ENCODE measurements at places on chromosomes 1 and 21. TPM values are rescaled to one million over a fixed set of nuclear protein-coding genes. Genes with fewer than 3 reads are reported as not detected.

DNA sequence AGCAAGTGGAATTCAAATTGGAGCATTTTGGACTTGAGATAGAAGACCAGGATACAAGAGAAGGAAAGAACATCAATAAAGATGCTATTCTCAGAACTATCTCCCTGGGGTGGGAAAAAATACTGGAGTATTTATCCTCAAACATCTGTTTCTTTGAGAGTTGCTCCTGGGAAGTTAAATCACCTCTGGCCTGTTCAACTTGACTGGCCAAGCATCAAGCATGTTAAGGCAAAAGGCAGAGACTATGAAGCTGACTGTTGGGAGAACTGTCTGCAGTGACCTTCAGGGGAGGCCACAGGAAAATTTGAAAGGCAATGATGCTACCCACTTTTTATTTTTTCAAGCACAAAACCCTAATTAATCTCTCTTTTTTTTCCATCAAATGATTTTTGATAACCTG, 239.0 kb downstream of the NTNG1 start:
- ATAC-seq, result no peak

AVPR1B gene
- total RNA-seq, result not detected

NFASC gene
- total RNA-seq, result 12.2 TPM

LHX8 gene
- not detected for total RNA-seq
